C1 segment of cervical spinal cord (tissue), 14 donors: ENCODE measurements at places on chromosomes 11 and 22.

- DNase-seq = no peak
Observed at GRCh38 chr11:104337273-104337672, 173.3 kb upstream of the PDGFD start.

DNA sequence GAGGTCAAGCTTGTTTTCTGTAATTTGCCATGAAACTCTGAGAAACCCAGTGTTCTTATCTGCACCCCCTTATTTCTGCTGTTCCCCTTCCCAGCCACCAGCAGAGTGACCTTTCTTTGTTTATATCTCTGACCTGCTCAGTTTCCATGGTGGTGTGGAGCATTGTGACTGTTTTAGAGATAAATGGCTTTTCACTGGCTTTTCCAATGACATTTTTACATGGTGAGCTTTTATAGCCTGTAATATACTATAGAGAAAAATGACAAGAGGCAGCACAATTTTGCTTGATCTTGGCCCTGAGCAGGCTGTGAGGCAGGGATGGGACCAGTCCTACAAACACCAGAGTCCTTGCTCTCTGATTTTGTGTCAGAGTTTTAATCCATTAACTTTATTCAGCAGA lies 233.9 kb downstream of the FAT3 start:
- DNase-seq = no peak

DNA sequence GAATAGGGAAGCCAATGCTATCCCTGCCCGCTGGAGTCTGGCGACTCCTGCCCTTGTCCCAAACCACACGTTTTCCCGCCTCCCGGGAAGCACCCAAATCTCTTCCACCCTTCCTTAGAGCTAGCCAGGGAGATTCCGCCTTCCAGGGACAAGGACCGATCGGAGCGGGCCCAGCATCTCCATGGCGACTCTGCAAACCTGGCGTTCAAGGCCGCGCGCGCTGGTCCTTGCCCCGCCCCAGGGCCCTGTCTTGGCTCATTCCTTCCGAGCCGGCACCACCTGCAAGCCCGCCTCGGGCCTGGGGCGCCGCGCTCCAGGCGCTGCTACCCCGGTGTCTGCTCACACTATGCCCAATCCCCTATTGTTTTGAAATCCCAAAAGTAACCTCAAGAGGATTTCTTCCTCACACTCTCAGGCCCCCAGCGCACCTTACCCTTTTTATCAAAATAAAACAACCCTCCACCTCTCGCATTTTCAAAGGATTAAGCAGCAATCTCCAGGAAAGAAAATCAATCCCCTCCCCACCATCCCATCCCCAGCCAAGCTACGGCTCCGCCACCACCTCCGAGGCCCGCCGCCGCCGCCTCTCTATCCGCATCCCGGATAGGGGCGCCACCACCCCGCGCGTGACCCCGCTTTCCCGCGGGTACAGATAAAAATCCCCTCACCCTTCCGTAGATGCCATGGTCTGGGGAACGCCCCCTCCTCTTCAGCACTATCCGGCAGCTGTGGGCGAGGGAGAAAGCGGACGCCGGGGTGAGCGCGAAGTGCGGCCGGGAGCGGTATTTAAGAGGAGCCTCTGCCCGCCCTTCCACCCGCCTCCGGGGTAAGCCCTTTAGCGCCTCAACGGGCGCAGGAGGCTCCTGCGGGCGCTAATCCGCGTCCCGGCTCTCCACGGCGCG lies 825 bp downstream of the SLC1A2 start:
- DNase-seq = no peak

DNA sequence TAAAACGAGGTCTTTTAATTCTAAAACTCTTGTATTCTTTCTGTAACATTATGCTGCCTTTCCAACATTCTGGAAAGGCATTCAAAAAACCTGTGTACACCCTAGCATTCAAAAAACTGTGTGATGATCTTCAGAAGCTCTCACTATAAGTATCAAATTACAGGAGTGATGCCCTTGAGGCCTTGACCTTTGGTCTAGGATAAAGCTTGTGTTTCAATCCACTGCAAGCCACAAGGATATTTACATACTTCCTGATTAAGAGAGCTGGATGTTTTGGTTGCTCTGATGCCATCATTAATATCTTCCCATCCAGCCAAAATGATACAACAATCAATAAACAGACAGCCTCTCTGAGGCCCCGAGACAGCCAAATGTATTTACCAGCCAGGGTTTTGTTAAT lies 11.9 kb downstream of the CLPB start:
- DNase-seq = no peak

DNA sequence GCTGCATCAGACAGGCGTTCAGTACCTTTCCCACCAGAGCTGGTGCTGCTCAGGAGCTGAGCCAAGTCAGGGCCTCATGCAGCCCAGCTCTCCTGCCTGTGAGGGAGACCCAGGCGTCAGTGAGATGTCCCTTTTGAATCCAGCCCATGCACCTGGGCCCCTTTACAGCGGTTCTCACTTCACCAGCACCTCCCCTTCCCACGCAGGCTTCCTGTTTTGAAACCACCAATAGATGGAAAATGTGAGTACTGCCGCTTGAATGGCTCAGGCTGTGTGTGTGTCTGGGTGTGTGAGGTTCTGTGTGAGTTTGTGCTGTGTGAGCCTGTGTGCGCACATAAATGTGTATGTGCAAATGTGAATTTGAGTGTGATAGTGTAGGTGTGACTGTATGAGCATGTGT lies 88.4 kb downstream of the UBASH3B start:
- DNase-seq = no peak

GRCh38 chr22:17779286-17780115 lies 5.2 kb upstream of the BID start:
- no peak for DNase-seq

- DNase-seq = no peak
Observed at GRCh38 chr22:20776624-20777405, 2.9 kb downstream of the SERPIND1 start.

- DNase-seq = peak; percentile 11
Observed at GRCh38 chr11:61336171-61336935, 3.3 kb downstream of the TKFC start.

GRCh38 chr11:58067685-58068084 lies 36.9 kb downstream of the OR6Q1 start:
- no peak for DNase-seq

DNA sequence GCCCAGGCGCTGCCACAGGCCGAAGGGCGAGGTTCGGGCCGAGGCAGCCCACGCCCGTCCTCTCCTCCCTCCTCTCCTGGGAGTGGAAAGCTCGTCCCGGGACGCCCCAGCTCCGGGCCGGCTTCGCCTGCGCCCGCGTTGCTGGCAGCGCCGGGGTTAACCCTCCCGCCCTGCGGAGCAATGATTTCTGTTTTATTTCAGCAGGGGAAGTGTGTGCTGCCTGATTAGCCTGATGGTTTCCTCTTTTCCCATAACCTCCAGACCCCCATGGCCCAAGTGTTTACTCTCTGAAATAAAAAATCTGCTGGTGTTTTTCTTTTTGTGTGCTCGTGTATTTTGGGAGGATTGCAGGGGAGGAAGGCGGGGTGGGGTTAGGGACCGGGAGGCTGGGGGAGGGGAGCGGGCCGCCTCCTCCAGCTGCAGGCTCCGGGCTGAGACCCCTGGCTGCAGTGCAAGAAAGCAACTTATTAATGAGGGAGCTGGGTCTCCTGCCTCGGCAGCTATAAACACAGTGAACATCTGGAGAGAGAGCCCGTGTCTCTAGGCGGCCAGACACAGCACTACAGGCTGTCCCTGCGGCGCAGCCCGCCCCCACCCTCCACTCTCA lies 38.6 kb downstream of the ETS1 start:
- no peak for DNase-seq

DNA sequence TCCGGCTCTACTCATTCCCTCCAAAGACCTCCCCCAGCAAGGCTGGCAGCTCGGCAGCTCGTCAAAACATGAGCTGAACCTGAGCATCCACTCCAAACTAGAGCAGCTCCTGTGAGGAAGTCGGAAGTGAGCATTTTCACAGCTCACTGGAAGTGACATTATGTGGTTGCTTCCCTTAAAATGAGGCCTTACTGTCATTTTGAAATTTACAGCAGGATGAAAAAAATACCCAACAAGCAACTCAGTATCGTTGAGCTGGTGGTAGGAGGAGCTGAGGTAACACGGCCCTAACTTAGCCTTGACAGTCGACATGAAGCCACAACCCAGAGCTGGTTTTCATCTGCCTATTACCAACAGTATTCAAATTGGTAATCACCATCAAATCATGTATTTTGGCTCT lies 38.0 kb upstream of the ARFGAP3 start:
- DNase-seq = no peak

GRCh38 chr11:57444362-57445121 lies 15.8 kb upstream of the RTN4RL2 start:
- DNase-seq = no peak

DNA sequence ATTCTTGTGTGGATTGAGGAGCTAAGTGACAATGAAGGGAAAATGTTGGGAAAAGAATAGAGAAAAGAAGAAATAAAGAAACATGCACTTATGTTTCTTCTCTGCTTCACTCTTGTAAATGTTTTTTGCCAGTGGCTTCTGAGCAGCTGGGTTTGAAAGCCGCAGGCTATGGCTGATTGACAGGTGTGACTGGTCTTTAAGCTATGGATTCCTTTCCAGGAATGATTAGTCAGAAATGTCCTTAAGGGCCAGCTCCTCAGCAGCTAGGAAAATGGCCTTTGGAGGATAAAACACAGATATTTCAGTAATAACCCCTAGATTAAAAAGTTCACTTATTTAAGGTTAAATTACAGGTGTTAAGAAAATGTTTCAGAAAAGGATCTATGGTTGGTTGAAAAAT lies 6.5 kb upstream of the USP28 start:
- DNase-seq = no peak

DNA sequence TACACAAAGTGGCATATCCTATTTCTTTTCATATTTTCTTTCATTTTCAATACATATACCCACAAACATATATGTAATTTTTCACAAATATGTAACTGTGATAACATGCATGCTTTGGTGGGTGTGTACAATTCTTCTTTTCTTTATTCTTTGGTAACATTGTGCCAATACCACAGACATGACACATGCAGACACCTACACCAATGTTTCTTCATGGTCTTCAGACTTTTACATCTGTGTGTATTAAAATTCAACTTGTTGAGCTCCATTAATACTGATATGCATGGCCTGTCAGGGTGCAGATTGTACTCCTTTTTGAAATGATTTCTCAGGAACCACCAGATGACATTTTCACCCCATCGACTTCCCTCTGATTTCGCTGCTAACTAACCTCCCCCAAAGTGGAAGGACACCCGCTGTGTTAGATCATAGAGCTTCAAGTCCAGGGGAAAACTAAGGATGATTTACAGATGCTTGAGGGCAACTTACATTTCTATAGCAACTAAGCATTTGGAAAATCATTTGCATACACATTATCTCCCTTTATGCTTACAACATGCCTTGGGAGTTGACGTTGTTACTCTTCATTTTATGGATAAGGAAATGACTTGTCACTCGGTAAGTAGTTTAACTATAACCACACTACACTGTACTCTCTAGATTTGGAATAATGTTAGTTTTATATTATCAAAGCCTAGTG lies 10.5 kb upstream of the PANX3 start:
- no peak for DNase-seq

DNA sequence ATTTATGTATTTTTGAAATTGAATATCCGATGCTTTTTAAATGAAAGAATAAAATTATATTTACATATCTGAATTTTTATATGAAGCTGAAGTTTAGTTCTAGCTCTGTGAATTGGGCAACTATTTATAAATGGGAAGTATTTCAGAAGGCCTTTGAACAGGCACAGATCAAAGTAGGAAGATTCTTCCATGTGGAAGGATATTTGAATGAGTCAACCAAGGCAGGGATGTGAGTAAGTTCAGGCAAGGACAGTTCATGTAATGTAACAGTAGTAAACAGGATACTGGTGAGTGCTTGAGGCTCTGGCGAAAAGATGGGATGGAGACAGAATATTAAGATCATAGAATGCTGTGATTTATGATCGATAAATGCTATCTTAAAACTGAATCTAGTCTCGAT lies 417.8 kb upstream of the CCDC179 start:
- DNase-seq = no peak

GRCh38 chr11:126434950-126435335 lies 79.5 kb downstream of the ST3GAL4 start:
- DNase-seq = no peak

GRCh38 chr11:129930296-129930695 lies 34.9 kb upstream of the NFRKB start:
- DNase-seq = no peak

GRCh38 chr11:103936059-103936458 lies 100.4 kb upstream of the DDI1 start:
- no peak for DNase-seq

GRCh38 chr11:123238297-123238696 lies 43.2 kb upstream of the CLMP start:
- no peak for DNase-seq

DNA sequence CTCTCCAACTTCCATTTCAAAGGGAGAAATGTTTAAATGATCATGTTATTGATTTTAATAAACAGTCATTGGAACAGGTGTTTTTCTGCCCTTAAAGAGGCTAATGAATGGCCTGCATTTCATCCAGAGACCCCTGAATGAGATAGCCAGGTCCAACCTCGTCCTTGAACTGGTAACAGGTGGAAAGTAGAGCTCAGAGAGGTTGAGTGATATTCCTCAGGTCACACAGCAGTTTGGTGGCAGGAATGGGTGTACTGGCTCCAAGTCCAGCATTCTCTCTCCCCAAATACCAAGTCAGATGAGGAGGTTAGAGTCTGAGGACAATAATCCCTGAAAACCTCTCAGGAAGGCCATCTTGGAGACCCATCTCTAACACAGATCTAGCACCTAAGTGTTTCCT lies 81.7 kb upstream of the ANO1 start:
- no peak for DNase-seq

DNA sequence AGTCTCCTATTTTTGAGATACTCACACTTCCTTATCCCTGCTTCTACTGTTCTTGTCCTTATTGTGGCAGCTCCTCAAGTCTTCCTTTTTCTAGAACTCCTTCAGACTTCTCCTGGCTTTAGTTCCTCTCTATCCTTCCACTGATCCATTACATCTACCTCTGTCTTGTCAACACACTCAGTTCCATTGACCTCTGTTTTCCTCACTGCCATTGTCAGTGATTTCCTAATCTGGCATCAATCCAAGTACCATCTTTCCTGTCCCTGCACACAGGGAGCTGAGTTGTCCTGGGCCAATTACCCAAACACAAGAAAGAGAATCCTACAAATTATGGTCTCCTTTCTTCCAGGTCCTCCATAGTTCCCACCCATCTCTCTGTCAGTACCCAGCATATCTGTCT lies 27.9 kb upstream of the RIC3 start:
- no peak for DNase-seq

GRCh38 chr11:45907911-45908370 lies 870 bp upstream of the FREY1 start:
- no peak for DNase-seq

DNA sequence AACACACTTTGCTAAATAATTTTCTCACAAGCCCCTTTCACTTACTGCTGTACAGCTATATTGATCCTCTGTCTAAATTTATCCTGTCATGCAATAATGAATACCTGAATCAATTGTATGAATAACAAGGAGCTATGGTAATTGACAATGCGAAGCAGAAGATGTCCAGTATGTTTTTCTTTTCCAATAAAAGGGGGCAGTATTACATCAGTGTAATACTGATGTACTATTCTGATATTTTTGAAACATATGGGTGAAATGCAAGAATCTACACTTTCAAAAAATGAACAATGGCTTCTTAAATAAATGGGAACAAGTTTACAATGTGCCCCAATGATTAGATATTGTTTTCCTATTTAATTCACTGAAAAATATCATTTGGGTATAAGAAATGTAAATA lies 315.1 kb downstream of the SOX6 start:
- DNase-seq = no peak
